ENCODE measurements at places on chromosomes 3 and 15.

DNA sequence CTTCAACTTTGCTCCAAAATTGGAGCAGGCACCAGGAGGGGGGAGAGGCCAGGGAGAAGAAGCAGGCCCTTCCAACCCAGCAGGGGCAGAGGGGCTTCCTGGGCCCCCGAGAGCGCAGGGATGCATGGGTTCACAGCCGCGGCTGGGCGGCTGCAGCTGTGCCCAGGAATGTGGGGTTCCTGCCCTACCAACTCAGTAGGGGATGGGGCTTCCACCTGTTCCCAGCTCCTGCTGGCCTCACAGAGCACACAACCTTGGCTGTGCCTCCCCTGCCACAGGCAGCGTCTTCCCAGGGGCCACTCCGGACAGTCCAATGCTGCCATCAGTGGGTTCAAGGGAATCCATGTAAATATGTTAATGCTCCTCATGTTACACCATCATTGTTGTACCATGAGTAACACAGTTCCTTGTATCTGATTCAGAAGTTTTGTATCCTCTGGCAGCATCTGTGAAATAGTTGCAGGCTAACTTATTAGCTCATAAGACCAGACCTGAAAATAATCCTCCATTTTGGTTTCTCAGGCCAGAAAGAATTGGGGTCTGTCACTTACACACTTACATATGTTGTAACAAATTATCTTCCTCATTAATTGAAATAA is 12.1 kb upstream of the SIAH2 start:
- DNase-seq, result no peak

DNA sequence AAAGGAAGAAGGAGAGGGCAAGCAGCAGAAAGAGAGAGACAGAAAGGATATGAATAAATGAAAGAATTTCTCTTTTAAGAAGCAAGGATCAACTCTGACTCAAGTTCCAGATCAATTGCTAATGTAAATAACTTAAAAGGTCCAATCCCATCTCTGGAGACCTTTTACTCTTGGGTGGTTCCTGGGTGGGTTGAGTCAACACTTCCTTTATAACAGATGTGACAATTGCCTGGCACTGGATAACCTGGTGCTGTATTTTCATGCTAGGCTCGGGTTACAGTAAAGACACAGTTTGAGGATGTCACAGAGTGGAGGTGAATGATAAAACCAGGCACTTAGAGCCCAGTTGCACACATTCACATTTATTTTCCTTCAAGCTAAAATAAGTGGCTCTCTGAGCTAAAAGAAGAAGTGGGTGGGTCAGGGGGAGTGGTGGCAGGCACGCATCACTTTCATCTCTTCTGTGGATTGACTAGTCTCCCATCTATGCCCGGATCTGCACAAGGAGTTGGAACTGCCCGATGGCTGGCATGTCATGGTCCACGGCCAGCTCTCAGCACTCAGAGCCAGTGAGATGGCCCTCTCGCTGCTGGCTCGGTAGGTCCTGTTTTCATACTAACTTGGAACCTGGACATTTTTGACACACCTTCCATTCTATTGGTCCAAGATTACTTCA is 465.8 kb downstream of the FOXP1 start:
- DNase-seq, result peak; percentile 12

GRCh38 chr3:42743204-42743995 is 29.7 kb downstream of the CCDC13 start:
- no peak for DNase-seq

GRCh38 chr15:53527996-53528395 is 231.5 kb downstream of the WDR72 start:
- no peak for DNase-seq

DNA sequence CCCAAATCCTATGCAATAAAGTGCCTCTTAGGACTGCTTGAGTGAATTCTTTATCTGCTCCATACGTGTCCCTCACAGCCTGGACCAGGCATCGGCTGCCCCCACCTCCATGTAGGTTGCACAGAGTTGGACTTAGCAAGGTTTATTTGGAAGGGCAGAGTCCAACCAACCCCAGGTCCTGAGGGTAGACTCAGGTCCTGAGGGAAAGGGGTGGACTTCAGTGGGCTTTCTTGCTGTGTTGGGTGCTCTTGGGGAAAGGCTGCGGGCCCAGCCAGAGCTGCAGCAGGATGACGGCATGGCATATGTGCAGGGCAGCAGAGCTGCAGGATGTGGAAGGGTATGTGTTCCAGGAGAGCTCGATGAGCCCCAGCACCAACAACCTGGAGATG is 6.5 kb downstream of the ALG3 start:
- no peak for DNase-seq

GRCh38 chr15:53586799-53587198 is 172.7 kb downstream of the WDR72 start:
- DNase-seq, result peak; percentile 46

DNA sequence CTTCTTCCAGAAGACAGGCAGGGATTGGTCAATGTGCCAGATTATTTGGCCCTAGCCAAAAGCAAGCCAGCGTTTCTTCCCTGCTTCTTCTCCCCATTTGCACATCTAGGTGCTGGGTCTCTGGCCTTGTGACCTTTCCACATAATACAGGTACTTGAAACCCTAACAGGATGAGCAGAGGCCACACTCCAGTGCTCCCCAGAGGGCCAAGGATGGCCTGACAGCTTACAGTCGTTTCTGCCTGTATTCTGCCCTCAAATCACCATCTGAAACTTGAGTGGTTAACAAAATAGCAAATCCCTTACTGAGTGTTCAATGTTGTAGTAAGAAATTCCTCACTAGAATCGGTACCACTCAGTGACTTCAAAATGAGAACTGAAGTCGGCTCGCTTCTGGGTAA is 29.1 kb downstream of the MKRN2 start:
- DNase-seq, result no peak

DNA sequence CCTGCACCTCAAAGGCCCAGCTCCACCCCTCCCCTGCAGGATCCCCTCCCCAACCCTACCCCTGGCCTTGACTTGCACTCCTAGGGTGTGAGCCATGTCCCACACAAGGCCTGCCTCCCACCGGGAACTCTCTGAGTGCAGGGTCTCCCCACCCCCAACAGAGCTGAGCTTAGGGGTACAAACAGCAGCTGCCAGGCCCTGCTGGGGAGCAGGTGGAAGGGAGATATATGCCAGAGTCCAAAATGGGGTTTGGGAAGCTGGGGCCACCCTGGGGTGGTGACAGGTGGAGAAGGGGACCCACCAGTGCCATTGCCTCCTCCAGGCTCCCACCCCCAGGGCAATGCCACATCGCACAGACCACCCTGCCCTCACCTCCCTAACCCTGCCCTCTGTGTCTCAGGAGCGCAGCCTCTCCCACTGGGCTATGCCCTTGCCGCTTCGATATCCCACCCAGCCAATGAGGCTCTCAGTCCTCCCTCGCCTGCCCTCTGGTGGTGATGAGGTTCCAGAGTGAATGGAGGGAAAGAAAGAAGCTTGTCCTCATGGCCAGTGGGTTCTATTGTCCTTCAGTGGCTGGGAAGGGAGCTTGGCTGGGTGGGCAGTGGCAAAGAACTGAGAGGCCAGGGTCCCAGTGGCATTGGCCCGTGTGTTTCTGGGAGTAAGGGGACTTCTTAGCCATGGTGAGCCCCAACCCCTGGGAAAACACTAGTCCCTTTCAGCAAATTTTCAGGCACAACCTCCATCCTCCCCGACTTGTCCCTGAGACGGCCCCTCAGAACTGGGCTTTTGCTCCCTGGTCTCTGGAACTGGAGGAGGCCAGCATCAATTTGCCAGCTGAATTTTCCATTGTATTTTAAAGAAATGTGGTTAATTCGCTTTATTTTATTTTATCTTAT is 46.8 kb downstream of the CYP11A1 start:
- DNase-seq, result peak; percentile 71

DNA sequence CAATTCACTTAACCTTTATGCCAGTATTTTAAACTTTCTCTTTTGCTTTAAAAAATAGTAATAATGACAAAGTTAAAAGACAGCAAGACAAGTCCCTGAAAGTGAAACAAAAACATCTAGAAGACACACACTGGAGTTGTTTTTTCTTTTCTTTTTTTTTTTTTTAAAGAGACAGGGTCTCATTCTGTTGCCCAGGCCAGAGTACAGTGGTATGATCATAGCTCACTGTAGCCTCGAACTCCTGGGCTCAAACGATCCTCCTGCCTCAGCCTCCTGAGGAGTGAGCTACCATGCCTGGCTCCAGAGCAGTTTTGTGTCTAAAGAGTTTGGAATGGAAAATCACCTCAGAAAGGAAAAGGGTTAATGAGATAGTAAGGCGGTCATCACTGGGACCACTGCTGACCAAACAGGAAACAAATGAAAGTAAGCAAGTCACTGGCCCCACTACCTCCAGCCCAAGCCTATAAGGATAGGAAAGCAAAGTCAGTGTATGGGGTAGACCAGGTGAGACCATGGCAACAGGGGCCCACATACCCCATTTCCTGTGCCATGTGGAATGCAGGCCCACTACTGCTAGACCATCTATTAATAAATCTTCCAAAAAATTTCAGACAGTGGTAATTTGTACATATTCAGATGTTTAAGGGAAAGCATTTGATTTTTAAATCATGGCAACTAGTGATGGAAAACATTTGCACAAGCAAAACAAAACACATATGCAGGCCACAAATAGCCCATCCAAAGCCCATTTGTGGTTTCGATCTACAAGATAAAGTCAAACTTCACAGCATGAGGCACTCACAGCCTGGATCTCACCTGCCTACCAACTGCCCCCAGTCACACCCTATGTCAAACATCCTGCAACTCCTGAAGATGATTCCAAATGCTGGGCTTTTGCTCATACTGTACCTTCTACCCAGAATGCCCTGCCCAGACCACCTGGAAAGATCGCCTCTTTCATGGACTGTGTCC is 62.6 kb downstream of the OSBPL10 start:
- DNase-seq, result no peak

DNA sequence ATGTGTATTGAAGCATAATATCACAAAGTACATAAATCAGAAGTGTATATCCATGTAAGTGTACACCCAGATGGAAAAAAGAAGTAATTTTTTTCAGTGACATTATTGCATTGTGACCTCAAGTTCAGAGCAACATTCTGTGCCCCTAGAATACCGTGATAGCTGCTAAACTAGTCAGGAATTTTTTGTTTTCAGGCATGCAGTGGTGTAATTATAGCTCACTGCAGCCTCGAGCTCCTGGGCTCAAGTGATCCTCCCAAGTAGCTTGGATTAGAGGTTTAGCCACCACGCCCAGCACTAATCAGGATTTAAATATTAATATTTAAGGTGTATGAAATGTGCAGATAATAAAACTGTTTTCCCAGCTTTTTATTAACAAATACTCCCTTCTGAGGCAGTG is 25.5 kb downstream of the SEC62 start:
- DNase-seq, result no peak

GRCh38 chr15:64503640-64504039 is 43.3 kb downstream of the ZNF609 start:
- peak; percentile 19 for DNase-seq

- no peak for DNase-seq
Observed at GRCh38 chr3:194910414-194910984, 224.8 kb downstream of the FAM43A start.

DNA sequence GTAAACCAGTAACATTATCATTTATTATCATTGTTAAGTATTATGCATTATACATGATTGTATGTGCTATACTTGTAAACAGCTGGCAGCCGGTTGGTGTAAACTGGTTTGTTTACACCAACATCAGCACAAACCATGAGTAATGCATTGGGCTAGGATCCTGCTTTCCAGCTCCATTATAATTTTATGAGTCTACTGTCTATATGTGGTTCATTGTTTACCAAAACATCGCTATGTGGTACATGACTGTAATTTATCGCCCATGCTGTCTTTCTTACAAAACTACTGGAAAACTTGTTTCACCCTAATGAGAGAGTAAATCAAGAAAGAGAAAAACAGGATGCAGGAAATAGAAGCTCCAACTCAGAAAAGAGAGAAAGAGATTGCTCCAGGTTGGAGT is 224.8 kb upstream of the CBLB start:
- DNase-seq, result no peak

- no peak for DNase-seq
Observed at GRCh38 chr15:74785194-74786032, 3.5 kb downstream of the CSK start.

DNA sequence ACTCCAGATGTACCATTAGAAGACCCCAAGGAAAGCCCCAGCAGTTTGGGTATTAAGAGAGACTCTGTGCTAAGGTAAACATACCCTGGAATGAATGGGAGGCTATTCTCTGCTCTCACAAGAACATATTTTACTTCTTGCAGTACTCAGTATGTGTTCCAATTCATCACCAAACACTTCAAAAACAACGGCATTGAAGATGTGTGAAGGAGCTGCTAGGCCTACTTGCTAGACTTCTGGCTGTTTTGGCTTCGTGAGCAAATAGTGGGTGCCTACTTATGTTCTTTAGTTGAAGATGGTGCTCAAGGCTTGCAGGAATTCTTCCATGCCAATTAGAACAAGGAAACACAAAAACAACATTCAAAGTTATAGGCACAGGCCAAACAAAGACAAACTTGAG is 514.5 kb downstream of the ROBO1 start:
- DNase-seq, result no peak

DNA sequence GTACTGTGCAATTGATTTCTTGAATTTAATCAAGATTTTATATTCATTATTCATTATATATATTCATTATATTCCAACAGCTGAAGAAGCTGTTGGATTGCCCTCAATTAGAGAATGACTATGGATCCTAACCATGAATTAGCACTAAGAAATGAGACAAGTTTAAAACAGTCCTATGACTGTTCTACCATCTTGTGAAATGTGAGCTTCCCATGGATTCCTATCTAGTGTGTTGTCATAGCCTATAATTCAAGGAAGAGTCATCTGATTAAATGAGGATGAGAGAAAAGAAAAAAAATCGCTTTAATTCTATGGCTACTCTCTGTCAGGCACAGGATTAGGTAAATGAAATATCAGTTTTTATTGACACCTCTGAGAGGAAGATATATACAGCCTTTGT is 696.6 kb upstream of the NAALADL2 start:
- no peak for DNase-seq

DNA sequence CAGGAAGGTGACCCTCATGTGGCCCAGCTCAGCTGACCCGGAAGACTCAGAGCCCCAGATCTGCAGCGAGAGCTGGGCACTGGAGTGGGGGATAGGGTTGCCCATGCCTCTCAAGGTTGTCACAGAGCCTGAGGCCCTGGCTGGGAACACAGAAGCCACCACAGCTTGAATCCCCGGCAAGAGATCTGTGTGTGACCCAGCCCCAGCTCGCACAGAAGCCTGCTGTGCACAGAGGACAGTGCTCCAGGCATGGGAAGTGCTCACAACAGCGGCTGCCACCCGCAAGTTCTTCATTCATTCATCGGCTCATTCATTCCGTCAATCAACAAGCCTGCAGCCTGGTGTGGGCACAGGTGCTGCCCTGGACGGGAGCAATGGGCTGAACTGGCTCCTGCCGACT is 36.4 kb downstream of the DNAJB8 start:
- DNase-seq, result no peak

- no peak for DNase-seq
Observed at GRCh38 chr3:159964166-159964973, 24.3 kb upstream of the IL12A start.

DNA sequence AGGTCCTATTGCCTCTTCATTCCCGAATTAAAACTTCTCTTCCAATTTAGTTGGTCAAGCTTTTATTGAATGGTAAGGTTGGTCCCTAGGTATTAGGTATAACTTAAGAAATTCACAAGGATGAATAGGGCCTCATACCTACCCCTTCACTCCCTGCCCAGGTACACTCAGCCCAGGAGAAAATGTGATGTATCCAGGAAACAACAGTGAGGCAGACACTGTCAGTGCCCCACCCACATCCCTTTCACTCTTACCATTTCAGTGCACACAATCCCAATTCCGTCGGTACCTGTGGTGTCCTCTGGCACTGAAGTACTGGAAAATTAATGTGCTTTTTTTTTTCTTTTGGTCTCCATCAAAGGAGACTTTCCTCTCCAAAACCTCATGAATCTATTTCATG is 10.5 kb upstream of the C3orf49 start:
- DNase-seq, result no peak

Data from KBM-7 (cell line).